NCI-H1694 (cell line): ENCODE measurements at places on chromosomes 5 and 9.

- DNase-seq: no peak
Measured at GRCh38 chr9:117403848-117404247, 11.0 kb downstream of the ASTN2 start.

GRCh38 chr9:91253488-91253887 is 108.2 kb downstream of the AUH start:
- DNase-seq: no peak

- no peak for DNase-seq
Measured at GRCh38 chr5:93189707-93190120, 391.3 kb downstream of the NR2F1-AS1 start.

- DNase-seq: no peak
Measured at GRCh38 chr9:133238272-133238850, 29.3 kb upstream of the OBP2B start.

GRCh38 chr9:28984016-28984415 is 1410.7 kb upstream of the C9orf72 start:
- DNase-seq: no peak

DNA sequence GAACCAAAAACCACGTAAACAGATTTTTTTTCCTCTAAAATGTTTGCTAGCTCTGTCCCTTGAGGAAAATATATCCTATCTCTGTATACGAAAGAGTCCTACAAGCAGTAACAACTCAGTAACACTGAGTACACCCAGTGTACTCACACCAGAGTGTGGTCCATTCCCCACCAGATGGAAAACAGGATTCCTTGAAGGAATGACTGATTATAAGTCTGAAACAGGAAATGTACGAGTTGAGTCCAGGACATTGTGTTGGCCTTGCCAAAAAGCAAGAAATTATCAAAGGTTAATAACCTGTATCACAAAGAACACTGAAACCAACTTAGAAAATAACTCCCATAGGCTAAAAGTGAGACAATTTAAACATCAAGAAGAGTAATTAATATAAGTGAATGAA is 20.4 kb downstream of the GOLPH3 start:
- DNase-seq: no peak

DNA sequence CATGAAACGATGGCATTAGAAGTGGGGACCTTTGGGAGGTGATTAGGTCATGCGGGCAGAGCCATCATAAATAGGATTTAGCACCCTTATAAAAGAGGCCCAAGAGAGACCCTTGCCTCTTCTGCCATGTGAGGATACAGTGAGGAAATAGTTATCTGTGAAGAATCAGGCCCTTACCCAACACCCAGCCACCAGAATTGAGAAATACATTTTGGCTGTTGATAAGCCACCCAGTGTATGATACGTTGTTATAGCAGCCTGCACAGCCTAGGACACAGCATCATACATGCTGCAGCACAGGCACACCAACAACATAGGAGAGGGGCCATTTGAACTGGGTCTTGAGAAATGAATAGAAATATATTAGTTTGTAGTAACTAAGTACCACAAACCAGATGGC is 8.0 kb upstream of the MAMDC2 start:
- no peak for DNase-seq

- no peak for DNase-seq
Measured at GRCh38 chr5:143588933-143589662, 185.6 kb upstream of the NR3C1 start.

- no peak for DNase-seq
Measured at GRCh38 chr5:52824827-52825226, 37.1 kb downstream of the ITGA1 start.

DNA sequence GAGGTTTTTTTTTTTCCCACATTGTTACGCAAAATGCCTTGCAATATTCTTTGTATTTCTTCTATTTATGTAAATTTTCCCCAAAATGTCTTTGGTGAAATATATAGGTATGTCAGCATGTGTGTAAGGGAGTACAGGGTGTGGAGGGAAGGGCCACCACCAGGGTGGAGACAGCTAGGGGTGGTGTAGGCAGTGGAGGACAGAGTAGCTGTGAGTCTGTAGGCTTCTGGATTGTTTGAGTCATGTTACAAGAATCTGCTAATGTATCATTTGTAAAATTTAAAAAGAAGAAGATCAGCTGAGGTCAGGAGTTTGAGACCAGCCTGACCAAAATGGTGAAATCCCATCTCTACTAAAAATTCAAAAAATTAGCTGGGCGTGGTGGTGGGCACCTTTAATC is 175.5 kb downstream of the NXNL2 start:
- no peak for DNase-seq

GRCh38 chr5:107402434-107403227 is 268.1 kb downstream of the EFNA5 start:
- peak; percentile 87 for DNase-seq

DNA sequence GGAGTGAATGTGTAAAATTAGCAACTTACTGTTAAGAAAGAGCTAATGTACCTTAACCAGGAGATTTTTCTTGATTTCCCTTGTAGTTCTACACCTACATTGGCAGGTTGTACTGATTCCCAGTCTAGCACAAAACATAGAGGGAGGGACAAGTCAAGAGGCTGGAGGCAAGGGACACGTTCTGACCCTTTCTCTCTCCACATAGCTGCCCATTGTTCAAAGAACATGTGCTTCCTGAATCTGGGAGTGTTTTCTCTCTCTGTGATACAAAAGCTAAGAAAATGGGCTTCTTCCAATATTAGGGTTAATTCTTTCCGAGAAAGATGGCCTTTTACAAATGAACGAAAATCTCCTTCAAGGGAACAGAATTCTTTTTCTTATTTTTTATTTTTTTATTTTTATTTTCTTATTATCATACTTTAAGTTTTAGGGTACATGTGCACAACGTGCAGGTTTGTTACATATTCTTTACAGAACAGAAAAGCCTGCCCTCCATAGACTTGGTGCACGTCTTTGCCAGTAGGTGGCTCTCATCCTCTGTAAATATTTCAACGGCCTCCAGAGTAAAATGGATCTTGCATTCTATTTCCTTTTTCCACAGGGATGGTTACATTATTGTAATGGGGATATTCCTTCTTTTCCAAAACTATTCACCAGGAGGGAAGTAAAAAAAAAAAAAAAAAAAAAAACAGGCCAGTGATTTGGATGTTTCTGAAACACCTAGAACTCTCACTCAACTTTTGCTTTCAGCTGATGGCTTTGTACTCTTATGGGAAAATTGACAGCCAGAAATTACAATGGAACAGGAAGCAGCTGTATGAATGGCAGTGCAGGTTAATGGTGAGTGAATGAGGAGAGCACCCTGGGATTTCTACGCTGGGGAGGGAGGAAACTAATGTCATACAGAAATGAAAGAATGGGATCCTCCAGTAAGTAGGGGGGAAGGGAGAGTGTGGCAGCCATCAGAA is 13.1 kb upstream of the IFNA5 start:
- DNase-seq: peak; percentile 13

GRCh38 chr9:16125629-16126028 is 572.8 kb downstream of the CCDC171 start:
- DNase-seq: no peak

DNA sequence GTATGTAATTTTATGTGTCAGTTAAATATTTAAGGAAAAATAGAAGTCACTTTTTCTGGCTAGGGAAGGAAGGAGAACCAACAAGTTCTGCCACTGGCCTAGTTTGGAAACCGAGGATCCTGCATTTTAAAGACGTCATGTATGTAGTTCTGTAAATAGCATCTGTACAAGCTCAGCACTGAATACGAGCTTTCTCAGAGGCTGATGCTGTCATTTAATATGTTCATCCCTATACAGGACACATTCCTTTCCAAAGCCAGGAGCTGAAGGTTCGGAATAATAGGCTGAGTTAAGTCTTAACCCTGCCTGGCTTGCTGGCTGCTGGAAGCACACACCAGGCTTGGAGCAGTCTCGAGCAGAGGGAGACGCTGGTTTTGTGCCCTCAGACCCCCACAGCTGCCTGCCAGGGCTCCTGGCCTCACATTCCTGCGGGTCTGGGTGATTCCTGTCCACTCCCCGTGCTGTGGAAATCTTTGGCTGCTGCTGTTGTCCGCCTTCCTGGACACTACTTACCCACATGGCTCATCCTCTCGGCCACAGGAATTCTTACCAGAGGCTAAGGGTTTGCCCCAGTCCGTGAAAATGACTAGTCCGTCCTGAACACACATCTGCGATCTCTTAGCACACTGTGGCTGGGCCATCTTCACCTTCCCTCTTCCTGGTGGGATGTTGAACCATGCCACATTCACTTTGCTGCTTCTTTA is 36.6 kb downstream of the SLC46A2 start:
- DNase-seq: no peak

GRCh38 chr5:25362799-25363198 is 718.0 kb upstream of the CDH10 start:
- no peak for DNase-seq

GRCh38 chr5:55407984-55408383 is 100.2 kb downstream of the MTREX start:
- no peak for DNase-seq

- no peak for DNase-seq
Measured at GRCh38 chr9:125332527-125332926, 70.9 kb downstream of the GAPVD1 start.

DNA sequence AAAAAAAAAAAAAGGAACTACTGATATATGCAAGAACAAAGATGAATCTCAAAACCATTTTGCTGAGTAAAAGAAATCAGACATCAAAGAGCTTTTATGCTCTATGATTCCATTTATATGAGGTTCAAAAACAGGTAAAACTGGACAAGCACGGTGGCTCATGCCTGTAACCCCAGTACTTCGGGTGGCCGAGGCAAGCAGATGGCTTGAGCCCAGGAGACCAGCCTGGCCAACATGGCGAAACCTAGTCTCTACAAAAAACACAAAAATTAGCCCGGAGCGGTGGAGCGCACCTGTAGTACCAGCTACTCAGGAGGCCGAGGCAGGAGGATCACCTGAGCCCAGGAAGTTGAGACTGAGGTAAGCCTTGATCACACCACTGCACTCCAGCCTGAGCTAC is 7.8 kb downstream of the PTBP3 start:
- no peak for DNase-seq
